ENCODE measurements at places on chromosomes 1 and 21. TPM values are rescaled to one million over a fixed set of nuclear protein-coding genes. Genes with fewer than 3 reads are reported as not detected.

The LHX8 gene
- total RNA-seq: not detected

The SYPL2 gene
- total RNA-seq: 0.11 TPM

The KCNA3 gene
- not detected for total RNA-seq

The LENEP gene
- 3.9 TPM for total RNA-seq

The MFAP2 gene
- total RNA-seq: 132 TPM

The LDLRAD1 gene
- not detected for total RNA-seq

The ODF2L gene
- 48.7 TPM for total RNA-seq

The CENPF gene
- 8.6 TPM for total RNA-seq

The VHLL gene
- not detected for total RNA-seq

The PCP4 gene
- total RNA-seq: not detected

The TDRD5 gene
- 0.11 TPM for total RNA-seq

The HPDL gene
- 1.3 TPM for total RNA-seq

The ALG6 gene
- total RNA-seq: 8.4 TPM

The SELP gene
- not detected for total RNA-seq

The KCNH1 gene
- total RNA-seq: under 0.01 TPM

The MFN2 gene
- total RNA-seq: 38.9 TPM

The CFAP141 gene
- total RNA-seq: not detected

The AGMAT gene
- not detected for total RNA-seq
